Activated CD4-positive, alpha-beta T cell treated with anti-CD3 and anti-CD28 coated beads for 1 hour (primary cell): ENCODE measurements at places on chromosomes 5 and 9.

DNA sequence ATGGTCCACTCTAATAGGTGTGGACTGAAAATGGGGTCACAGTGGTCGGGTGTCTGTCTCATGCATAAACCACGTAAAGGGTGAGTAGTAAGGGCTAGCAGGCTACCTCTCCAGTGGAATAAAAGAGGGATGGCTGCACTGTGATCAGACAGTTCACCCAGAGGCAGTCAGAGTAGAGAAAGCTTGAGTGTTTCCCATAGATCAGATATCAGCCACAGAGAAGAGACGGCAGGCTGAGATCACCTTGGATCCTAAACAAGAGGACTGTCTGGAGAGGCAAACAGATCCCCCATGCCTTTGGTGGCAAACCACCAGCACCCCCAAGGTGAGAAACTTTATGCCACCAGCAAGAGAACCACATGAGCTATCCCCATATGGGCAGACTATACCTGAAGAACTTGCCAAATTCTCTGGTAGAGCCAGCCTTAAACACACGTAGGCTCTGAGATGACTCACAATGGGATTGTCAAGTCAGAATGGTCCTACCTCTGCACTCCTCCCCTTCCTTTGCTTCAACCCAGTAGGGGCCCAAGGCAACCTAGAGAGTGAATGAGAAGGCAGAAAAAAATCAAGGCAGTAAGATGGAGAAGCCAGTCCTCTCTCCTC lies 205.2 kb upstream of the MAP3K1 start:
- DNase-seq, result no peak

DNA sequence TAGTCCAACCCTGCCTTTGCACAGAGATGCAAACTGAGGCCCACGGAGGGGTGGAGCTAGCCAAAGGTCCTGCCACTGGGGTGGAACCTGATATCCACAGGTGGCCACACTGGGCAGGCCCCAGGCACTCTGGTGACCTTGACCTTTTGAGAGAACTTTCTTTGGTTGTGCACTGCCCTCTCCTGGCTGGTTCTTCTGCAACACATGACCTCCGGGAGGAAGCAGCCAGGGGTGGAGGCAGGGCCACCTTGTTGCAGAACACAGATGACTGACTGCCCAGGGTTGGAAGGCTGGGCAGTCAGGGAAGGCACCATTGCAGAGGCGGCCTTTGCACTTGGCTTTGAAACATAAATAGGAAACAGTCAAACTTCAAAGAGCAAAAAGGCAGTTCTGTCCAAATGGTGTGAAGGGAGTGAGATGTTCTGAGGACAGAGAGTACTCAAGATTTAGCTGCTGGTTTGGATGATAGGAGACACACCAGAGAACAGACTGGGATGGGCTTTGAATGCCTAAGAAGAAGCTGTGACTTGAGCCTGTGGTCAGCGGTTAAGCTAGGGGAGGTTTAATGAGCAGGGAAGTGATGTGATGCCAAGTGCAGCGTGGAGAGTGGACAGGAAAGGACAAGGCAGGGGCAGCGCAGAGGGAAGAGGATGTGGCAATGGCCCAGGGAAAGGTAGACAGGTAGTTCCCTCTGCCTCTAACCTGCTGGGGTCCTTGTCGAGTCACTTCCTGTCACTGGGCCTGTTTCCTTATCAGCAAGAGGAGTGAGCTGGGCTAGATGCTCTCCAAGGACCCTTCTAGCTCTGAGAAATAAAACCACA lies 6.8 kb upstream of the TCOF1 start:
- peak; percentile 15 for DNase-seq

GRCh38 chr5:164959761-164960160 lies 1454.3 kb downstream of the MAT2B start:
- no peak for DNase-seq

DNA sequence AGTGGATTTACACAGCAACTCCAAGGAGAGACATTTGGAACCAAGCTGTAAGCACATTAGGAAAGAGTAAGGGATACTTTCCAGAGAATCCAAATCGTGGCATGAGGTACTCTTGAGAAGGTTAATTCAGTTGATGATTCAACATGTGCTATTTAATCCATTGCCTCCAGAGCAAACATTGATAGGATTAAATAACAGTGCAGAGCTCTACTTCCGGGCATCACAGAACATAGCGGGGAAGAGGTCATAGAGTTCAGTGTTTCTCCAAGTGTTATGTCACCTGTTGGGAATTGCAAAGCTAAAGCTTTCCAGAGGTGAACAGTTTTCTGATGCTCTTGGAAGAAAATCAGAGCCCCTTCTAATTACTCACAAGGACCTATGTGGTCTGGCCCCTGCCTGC lies 127.5 kb downstream of the PPP2R2B start:
- no peak for DNase-seq

- DNase-seq, result no peak
Observed at GRCh38 chr9:101626295-101626694, 31.5 kb upstream of the PPP3R2 start.

DNA sequence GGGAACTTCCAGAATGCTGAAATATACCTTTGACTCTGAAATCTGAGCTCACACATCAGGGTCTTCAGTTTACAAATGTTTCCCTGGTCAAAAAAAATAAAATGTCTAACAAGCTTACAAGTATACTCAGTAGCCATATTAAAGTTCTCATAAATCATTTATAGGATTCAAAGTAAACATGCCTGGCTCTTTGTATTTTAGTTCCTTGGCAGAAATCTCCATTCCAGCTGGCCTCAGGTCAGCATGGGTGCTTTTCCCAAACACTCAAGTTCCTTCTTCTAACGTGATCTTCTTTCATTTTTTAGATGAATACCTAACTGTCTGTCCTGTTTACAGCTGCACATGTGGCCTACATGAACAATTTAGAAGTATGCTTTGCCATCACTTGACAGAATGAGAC lies 263.2 kb downstream of the GAS1 start:
- no peak for DNase-seq

- no peak for DNase-seq
Observed at GRCh38 chr9:30997291-30997690, 1387.2 kb upstream of the ACO1 start.

GRCh38 chr9:97284798-97285197 lies 22.7 kb upstream of the CCDC180 start:
- no peak for DNase-seq

GRCh38 chr5:53319315-53319714 lies 161.1 kb upstream of the FST start:
- no peak for DNase-seq

GRCh38 chr5:97534166-97534565 lies 351.1 kb upstream of the RIOK2 start:
- no peak for DNase-seq

GRCh38 chr9:125161284-125161918 lies 18.1 kb upstream of the SCAI start:
- DNase-seq, result no peak

DNA sequence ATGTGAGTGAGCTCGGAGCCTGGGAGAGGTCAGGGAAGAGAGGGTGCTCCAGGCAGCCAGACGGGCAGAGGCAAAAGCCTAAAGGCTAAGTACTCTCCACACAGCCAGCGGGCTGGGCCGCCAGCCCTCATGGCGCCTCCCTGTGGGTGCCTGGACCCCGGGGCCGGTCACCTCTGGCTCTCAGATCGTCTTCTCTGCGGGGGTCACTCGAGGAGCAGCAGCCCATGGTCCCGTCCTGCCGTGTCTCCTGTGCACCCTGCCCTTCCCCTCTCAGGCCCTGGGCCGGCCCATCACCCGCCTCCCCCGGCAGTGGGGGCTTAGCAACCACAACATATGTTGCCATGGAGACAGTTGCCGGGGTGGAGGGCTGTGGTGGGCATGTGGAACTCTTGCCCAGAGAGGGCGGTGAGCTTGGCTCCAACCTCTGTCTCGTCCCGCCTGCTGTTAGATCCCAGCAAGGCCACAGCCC lies 4.2 kb downstream of the AK1 start:
- DNase-seq, result no peak

GRCh38 chr5:132180134-132180745 lies 47.4 kb downstream of the P4HA2 start:
- DNase-seq, result no peak

GRCh38 chr5:18003312-18003711 lies 369.1 kb downstream of the TAF11L14 start:
- no peak for DNase-seq

DNA sequence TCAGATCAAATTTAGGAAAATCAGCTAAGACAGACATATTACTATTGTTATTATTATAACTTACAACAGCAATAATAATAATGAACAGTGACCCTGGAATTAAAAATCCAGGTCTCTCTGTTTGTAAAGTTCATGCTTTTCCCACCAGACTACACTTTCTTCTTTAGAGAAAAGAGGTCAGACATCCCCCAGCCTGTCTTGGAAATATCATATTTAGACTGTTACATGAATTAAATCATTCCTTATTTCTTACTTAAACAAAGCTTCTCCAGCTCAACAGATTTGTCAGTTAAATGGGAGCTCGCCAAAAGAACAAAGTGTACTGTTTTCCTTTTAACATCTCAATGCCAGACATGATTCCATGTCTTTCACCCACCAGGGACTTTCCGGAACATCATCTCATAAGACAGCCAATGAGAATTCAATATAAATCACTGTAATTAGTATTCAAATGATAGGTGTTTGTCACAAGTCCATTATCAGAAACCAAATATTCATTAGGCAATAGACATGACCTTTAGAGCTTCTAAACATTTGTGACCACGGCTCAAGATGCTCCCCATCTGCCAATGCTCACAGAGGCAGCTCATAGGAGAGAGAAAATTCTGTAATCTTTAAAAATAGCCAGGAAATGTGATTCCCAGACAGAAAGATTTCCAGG lies 351.9 kb downstream of the ENC1 start:
- no peak for DNase-seq

- DNase-seq, result no peak
Observed at GRCh38 chr5:27639005-27639612, 600.7 kb upstream of the CDH9 start.

DNA sequence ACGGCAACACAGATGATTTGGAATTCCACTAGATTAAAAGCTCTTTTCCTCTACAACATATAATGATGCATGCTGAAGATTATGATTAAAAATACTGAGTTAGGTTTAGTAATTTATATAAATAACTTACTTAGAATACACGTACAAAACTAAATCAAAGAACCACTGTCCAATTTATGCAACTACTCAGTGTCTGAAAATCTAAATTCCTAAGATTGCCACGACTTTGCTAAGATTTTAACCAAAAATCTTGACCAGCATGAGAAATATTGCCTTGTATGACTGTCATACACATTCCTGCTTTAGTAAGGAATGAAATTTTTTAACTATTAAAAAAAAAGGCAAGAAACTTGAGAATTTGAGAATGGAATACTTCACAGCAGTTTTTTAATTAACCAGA lies 292.4 kb downstream of the ZNF608 start:
- DNase-seq, result no peak

DNA sequence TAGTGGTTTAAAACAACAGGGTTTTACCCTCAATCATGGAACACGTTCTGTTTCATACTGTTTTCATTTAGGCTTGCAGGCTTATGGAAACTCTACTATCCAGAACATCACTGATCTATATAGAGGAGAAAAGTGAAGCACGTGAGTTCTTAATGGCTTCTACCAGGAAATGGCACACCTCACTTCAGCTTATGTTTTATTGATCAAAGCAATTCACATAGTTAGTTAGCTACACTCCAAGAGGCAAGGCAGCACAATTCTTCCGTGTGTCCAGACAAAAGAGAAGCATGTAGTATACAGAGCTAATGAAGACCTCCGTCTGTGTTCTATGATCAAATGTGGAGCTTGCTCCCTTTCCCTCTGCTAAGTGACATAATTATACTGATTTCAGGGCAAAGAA lies 353.3 kb upstream of the CD180 start:
- DNase-seq, result no peak

DNA sequence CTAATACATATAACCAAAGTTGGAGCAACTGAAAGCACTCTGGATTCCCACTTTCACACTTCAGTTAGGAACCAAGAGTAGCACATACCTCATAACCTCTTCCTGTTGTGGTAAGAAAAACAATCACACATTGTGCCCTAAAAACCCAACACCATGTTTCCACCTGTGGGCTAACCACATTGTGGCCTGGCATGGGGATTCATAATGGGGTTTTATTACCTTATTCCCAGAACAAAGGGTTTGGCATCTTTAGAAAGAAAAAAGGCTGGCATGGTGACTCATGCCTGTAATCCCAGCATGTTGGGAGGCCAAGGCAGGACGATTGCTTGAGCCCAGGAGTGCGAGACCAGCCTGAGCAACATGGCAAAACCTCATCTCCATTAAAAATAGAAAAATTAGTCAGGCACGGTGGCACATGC lies 60.6 kb downstream of the HSD17B3 start:
- DNase-seq, result no peak

- DNase-seq, result no peak
Observed at GRCh38 chr5:97576956-97577355, 393.9 kb upstream of the RIOK2 start.

GRCh38 chr5:41918105-41918504 lies 7.0 kb upstream of the FBXO4 start:
- no peak for DNase-seq

- DNase-seq, result peak; percentile 37
Observed at GRCh38 chr9:85741095-85741874, 469 bp downstream of the AGTPBP1 start.
